Activated CD8-positive, alpha-beta memory T cell treated with anti-CD3 and anti-CD28 coated beads, Interleukin-2, amount 10 ng/mL, durations not matched to agents 7 days and 5 days (primary cell): ENCODE measurements at places on chromosomes 16 and 17. TPM values are rescaled to one million over a fixed set of nuclear protein-coding genes. Genes with fewer than 3 reads are reported as not detected.

FBXW10 gene
- not detected for total RNA-seq

DNA sequence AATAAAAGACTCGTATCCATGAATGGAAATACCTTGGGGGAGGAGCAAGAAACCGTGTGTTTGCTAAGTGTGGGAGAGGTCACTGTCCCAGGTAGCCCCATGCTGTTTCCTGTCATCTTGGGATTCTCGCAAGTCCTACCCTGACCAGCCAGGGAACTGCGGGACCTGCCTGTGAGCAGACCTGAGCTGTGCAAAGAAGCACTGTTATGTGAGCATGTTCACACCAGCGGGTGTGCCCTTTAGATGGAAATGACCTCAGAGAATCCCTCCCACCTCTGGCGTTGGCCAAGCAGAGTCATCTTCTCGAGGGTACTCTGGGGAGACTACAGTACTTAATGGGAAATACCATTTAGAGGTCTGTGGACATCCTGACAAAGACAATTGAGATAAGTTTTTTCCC lies 127.0 kb upstream of the MON1B start:
- no peak for DNase-seq

- DNase-seq: no peak
These were observed 61.4 kb downstream of the KATNIP start for GRCh38 chr16:27611340-27611739.

- no peak for DNase-seq
These were observed 211.4 kb upstream of the ERCC4 start for GRCh38 chr16:13708347-13709120.

DNA sequence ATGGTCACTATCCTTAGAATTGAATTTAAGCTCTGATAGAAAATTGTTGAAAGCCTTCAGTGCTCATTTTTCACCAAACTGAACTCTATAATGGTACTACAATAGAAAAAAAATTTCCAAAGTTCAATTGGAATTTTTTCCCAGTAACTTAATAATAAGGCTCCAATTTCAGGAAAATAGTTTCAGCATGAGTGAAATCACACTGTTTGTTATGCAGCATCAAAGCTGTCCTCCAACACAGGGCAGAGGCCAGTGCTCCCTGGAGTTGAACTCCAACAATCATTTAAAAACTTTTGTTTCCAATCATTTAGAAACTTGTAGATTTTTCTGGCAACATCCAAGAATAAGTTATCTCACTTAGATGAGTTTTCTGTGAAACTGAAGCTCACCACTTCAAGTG lies 103.1 kb upstream of the HSBP1 start:
- no peak for DNase-seq

GRCh38 chr17:63956296-63956920 lies 16.3 kb downstream of the SCN4A start:
- no peak for DNase-seq

- DNase-seq: no peak
These were observed 11.6 kb downstream of the CES2 start for GRCh38 chr16:66946974-66947301.

- no peak for DNase-seq
These were observed 49.9 kb upstream of the MAP3K14 start for GRCh38 chr17:45366691-45367090.

CLEC18A gene
- total RNA-seq: 0.29 TPM

GRCh38 chr17:32161029-32161428 lies 18.7 kb downstream of the RHOT1 start:
- no peak for DNase-seq

MSLN gene
- total RNA-seq: not detected

CDH8 gene
- not detected for total RNA-seq

GPR142 gene
- total RNA-seq: not detected

GRCh38 chr17:45871718-45872117 lies 22.6 kb upstream of the MAPT start:
- DNase-seq: no peak

GRCh38 chr17:46736100-46736499 lies 82.4 kb downstream of the WNT3 start:
- DNase-seq: no peak
